ENCODE measurements at places on chromosomes 6 and 20.

- DNase-seq: no peak
These were observed 14.1 kb upstream of the CPNE5 start for GRCh38 chr6:36853325-36853724.

GRCh38 chr6:1821513-1822183, 211.9 kb downstream of the FOXC1 start:
- DNase-seq: no peak

- DNase-seq: no peak
These were observed 15.1 kb upstream of the TMEM217 start for GRCh38 chr6:37272834-37273566.

DNA sequence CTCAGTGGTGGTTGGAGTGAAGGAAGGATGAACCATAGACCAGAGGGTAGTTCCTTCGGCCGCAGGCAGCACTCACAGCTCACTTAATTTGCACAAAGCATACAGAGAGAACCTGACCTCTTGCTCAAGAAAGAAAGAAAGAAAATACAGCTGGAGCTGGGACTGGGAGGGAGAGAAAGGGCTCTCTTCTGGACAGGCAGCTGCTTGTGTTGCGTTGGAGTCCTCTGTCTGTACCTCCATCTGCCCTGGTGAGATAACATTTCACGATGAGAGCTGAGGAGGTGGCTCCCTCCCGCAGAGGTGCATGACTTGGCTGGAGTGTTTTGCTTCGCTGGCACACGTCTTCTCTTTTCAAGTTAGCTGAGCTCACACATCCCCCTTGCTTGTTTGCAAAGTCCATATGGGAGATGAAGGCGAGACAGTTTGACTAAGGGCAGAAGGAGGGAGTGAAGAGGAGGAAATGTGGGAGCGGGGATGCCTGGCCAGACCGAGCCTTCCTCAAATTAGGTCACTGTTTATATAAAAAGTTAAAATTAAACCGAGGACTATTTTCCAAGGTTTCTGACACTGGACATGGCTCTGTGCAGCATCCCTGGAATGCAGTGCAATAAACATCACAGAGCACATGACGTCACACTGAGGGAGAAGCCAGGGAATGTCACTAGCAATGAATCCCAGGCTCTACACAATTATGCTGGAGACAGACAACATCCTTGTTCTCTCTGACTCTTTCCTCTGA, 359.4 kb downstream of the CD83 start:
- no peak for DNase-seq

- peak; percentile 11 for DNase-seq
These were observed 3.9 kb downstream of the PLCG1 start for GRCh38 chr20:41141153-41141815.

DNA sequence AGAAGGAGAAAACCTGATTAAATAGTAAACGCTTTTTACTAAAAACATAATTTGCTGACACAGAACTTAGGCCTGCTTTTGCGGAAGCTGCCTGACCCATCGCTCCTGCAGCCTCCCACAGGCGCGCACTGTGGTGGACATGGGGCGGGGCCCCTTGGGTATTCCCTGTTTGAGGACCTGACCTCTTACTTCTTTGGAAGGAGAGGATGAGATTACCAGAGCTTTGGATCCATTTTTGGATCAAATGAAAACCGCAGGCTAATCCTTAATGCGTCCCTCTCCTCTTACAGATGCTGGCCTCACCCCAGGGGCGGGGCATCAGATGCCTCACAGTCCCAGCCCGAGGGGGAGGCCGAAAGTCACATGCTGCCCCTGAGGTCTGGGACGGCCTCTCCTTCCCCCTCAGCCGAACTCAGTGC, 151.0 kb downstream of the SCML4 start:
- DNase-seq: no peak

- no peak for DNase-seq
These were observed 54.1 kb upstream of the UBR2 start for GRCh38 chr6:42509765-42510164.
